ENCODE measurements at places on chromosomes 5 and 9.

DNA sequence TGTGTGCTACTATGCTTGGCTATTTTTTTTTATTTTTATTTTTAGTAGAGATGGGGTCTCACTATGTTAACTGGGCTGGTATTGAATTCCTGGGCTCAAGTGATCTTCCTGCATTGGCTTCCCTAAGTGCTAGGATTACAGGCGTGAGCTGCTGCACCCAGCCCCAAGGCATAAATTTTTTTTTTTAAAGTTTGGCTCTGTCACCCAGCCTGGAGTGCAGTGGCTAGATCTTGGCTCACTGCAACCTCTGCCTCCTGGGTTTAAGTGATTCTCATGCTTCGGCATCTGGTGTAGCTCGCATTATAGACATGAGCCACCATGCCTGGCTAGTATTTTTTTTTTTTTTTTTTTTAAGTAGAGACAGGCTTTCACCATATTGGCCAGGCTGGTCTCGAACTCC, 70.3 kb downstream of the RAB24 start:
- DNase-seq: no peak

DNA sequence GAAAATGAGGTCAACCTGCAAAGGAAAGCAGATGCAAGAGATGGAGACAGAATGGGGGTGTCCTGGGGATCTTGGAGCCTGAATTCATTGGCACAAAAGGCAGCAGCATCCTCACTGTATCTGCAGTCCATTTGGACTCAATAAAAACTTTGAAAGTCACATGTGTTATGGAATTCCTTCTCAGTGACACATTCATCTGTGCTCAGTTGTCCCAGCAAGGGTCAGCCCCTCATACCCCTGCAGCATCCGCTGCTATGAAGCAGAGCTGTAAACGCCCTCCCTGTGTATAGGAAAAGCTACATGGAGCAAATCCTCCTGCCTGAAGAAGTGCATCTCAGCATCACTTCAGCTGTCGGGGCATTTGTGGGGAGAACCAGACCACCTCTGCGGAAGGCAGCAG, 14.5 kb upstream of the RARS1 start:
- no peak for DNase-seq

DNA sequence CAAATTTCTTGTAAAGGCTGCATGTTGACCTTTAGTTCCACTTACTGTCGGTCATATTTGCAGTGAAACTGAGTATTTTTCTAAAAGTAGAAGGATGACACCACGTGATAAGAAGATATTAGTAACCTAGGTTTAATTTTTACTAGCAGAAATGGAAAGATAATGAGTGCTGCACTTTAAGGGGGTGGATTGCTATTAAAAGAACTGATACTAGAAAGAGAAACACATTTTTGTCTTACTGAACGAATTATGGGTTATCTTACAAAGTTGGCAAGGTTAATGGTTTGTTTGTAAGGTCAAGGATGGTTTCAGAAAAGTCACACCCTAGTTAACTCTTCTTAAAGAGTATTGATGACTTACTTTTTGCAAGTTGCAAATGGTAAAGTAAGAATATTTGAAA, 2.4 kb downstream of the MACIR start:
- DNase-seq: no peak

GRCh38 chr9:12916042-12916441, 141.2 kb downstream of the LURAP1L start:
- no peak for DNase-seq

- no peak for DNase-seq
Observed at GRCh38 chr5:2141254-2142000, 258.7 kb upstream of the IRX4 start.

- no peak for DNase-seq
Observed at GRCh38 chr5:36728697-36729543, 122.5 kb downstream of the SLC1A3 start.

- DNase-seq: no peak
Observed at GRCh38 chr9:84670138-84671041, 861 bp downstream of the NTRK2 start.

DNA sequence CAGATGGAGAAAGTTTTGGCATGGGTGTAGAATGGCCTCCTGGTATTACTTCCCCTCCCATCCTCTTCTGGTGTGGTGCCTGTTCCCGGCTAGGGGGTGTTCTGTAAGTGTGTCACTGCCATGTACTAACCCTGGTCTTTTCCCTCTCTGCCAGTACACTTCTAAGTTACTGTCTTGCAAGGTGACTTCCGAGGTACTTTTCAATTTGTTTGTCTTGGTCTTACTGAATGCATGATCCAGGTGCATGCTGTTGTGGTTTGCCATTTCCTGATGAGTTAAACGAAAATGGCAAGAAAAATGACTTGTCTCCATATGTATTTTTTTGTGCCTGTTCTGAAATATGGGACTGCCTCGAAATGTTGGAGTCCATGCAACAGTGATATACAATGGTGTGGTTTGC, 46.0 kb downstream of the C9orf152 start:
- DNase-seq: no peak

DNA sequence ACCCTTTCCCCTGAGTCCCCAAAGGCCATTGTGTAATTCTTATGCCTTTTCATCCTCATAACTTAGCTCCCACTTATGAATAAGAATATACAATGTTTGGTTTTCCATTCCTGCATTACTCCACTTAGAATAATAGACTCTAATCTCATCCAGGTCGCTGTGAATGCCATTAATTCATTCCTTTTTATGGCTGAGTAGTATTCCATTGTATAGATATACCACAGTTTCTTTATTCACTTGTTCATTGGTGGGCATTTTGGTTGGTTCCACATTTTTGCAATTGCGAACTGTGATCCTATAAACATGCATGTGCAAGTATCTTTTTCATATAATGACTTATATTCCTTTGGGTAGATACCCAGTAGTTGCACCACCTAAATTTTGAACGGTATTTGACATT, 101.5 kb downstream of the SEMA5A start:
- DNase-seq: no peak

DNA sequence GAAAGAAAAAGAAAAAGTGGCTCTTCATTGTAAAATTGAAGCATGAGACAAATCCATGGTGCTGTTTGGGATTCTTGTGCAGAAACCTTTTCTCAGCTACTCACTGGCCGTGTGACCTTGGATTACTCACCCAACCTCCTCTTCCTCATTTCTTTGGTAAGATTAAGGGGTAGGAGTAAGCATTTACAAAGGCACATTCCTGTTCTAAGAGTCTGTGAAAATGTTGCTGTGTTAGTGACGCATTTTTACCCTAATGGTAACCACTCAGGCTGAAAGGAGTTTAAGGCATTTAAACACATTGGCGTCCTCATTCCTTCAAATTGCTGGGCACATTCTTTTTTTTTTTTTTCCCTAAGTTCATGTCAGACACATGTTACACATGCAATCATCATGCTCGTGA, 4.3 kb downstream of the RAI14 start:
- DNase-seq: no peak

DNA sequence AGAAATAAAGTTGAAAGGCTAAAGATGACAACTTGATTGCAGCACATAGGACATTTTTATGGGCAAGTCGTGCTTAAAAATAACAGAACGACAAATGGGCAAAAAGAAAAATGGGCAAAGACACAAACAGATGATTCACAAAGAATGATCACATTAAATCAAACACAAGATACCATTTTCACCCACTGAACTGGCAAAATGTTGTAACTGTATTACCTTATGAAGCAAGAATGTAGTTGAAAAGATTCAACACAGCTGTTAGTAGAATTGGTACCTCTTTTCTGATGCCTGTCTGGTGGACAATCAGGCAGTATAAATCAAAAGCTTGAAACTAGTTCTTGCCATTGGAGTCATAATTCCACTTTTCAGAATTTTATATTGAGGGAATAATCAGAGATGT, 81.0 kb upstream of the PALM2AKAP2 start:
- no peak for DNase-seq

- no peak for DNase-seq
Observed at GRCh38 chr9:89768650-89769071, 163.8 kb downstream of the GADD45G start.

DNA sequence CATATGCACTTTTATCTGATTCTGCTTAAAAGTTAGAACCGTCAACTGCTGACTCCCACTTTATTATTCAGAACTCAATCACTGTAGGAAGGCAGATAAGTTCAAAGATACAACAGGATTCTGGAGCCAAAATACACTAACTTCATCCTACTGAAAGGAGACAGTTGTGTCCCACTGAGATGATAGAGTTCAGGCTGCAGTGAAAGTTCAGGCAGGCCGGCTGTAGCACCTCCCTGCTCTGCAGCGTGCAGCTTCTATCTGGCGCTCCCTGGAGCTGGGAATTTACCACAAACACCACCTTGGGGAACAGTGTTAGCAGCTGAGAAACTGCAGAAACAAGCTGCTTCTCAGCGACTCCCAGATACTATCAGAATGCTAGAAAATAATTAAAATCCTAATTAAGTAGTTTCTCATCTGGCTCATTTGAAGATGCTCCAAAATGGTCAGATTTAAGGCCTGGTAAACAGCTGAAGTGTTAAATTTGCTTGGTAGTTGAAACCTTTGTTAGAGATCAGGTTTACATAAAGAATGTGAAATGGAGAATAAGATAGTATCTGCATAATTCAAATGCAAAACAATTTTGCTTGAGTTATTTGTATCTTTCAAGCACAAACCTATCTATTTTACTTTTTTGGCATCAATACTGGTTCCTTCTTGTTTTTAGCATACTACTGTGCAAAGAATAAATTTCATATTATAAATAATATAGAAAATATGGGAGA, 52.3 kb upstream of the CNTLN start:
- DNase-seq: no peak

DNA sequence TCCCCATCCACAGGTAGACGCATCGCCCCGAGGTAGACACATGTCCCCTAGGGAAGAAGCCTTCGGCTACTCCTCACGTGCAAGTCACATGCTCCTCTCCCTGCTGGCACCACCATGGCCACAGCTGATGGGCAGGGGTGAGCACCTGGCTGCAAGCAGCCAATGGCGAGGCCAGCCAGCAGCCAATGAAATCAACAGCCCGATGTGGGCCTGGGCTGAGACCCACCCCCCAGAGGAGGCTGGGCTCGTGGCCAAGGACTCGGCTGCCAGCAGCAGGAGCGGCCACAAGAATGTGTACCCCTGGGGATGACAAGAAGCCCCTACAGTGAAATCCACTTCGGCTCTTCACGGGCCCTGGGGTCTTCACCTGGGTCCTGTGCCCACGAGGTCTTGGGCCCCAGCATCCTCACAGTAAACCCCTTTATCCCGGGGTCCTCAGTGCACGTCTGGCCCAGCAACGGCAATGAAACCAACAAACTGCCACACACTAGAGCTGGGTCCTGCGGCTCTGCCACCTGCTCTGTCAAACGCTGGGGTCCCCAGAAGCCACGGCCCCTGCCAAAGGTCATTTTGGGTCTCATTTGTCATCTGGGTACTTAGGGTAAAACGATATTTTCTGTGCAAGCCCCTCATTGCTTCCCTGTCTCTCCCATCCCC, 22.1 kb upstream of the PTGES start:
- no peak for DNase-seq

GRCh38 chr9:129320575-129321285, 142.7 kb upstream of the IER5L start:
- DNase-seq: peak; percentile 2

- no peak for DNase-seq
Observed at GRCh38 chr9:129351058-129351641, 173.1 kb upstream of the IER5L start.

- no peak for DNase-seq
Observed at GRCh38 chr5:173850659-173851058, 37.5 kb upstream of the CPEB4 start.

- DNase-seq: no peak
Observed at GRCh38 chr9:92734931-92735635, 29.6 kb downstream of the BICD2 start.

DNA sequence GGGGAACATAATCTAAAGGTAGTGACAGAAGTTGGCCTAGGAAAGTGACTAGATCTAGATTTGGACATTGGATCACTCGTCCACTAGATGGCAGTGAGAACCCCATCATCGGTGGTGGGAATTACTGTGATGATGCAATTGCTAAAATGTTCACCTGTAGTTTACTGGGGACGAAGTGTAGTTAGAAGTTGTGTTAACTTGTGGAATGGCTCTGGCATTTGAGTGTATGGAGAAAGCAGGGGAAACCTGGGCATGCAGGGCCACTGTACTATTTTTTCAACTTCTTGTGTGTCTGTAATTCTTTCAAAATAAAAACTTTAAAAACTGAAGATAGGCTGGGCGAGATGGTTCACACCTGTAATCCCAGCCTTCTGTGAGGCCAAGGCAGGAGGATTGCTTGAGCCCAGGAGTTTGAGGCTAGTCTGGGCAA, 75.5 kb downstream of the PHAX start:
- DNase-seq: peak; percentile 42

DNA sequence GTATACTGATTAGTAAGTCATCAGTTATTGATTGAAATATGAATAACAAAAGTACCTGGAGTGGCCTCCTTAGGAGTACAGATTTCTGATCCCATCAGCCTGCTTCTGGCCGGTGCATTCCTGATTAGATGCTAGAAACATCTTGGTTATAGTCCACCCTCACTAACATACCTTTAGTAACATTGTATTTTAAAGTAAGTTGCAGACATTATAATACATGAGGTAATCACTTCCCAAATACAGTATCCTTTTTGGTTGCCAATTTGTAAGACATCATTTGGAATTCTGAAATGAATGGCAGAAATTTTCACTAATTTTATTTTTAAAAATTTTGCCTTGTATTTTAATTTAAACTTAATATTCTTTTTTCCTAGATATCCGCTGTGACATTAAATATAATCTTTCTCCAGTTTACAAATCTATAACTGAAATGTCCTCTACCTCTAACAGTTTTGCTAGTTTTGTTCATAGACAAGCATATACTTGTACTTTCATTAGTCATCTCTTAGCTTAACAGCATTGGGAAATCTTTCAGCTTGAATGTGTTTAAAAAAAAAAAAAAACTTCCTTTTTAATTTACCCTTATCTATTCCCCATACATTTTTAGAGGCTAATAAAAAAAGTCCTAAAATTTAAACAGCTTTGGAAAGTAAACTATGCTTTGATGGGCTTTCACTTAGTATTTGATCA, 178.9 kb downstream of the XRCC4 start:
- no peak for DNase-seq

DNA sequence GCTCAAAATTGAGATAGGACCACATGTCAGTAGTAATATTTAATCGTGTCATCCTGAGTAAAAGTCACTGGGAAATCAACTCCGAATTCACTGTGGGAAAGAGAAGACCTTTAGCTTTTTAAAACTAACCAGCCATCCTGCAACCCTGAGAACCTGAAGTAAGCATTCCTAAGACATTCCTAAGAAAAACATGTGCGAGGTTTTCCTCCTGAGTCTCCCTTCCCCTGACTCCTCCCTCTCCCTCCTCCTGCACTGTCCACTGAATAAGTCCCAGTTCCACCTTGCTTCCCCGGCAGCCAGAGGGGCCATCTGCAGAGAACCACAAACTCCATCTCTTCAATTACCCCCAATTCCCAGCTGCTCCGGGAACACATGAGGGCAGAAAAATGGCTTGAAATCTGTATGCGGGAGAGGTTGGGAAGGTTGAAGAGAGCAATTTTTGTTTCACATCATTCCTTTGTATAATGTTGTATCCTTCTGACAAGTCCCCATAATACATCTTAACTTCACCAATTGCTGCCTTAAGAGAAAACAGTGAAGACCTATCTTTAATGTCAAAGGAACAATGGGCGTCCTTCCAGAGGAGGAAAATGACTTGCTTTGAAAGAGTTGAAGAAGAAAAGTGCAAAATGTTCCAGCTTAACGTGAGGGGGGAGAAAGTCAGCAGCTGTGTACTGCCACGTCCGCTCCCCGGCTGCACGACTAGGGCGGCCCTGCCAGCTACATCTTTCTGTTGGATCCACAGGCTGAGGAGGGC, 186.3 kb downstream of the ZNF462 start:
- DNase-seq: no peak

GRCh38 chr9:82132024-82132423, 143.5 kb downstream of the SPATA31D1 start:
- no peak for DNase-seq

GRCh38 chr5:170300361-170301013, 2.9 kb upstream of the LCP2 start:
- no peak for DNase-seq

All from stimulated activated CD4-positive, alpha-beta T cell treated with anti-CD3 and anti-CD28 coated beads, TNF-alpha, amount 100 ng/mL, for 1 hour (primary cell).